T-helper 17 cell (primary cell): ENCODE measurements at places on chromosomes 2 and 18. TPM values are rescaled to one million over a fixed set of nuclear protein-coding genes. Genes with fewer than 3 reads are reported as not detected.

GRCh38 chr2:201984800-201985525, 48.7 kb upstream of the FZD7 start:
- no peak for DNase-seq

Gene STARD6
- not detected for total RNA-seq

- no peak for DNase-seq
Observed at GRCh38 chr2:656676-657075, 20.5 kb downstream of the TMEM18 start.

- no peak for DNase-seq
Observed at GRCh38 chr2:25043241-25043867, 1.5 kb downstream of the EFR3B start.

Gene HOXD12
- total RNA-seq = not detected

- DNase-seq = no peak
Observed at GRCh38 chr18:22557168-22557941, 139.6 kb upstream of the CTAGE1 start.

DNA sequence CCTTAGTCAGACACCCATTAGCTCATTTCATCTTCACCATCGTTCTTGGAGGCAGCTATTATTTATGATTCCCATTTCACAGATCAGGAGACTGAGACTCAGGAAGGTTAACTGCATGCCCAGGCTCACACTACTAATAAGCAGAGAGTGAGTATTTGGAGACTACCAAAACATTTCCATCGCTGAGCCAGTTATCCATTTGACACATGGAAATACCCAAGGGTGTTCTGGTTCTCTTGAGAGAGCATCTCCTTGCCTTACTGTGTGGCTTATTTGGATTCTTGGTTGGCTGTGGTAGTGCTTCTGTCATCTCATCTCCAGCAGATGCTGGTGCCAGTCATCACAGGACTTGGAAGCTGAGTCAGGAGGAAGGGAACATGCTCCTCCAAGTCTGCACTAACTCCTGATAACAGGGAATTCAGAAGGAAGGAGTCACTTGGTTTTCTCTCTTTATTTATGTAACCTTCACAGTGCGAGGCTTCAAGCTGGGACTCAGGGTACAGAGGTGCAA, 55.2 kb downstream of the RASGRP3 start:
- DNase-seq = no peak

DNA sequence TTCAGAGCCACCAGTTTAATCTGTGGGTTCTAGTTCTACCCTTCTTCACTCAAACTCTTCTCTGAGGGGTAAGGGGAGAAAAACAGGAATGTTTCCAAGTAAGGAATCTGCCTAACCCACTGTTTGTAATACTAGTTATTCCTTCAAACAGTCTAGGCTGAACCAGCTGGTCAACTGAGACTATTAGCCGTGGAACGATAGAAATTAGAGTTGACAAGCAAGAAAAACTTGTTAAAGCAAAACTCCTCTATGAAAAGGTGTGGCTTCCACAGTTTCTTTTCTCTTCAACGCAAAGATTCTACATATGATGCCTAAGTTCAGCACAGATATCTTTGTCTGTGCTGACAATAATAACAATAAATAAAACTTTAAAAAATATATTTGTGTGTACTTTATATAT, 11.5 kb downstream of the PAIP2B start:
- no peak for DNase-seq

DNA sequence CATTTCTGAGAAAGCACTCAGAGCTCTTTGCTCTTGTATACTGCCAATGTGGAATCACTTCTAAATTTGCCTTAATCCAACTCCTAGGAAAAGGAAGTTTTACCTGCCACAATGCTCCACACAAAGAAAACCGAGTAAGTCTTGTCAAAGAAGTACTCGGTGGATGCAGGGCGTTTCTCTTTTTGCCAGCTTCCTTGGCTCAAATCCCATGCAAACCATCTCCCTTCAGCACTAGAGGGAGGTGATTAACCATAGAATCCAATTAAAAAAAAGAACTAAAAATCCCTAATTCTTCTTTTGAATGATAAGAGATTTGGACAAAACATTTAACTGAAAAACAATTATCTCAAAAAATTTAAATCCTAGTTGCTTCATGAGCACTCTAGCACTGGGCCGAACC, 129.0 kb downstream of the RPRM start:
- DNase-seq = no peak

Gene CCDC141
- total RNA-seq = 22.8 TPM

DNA sequence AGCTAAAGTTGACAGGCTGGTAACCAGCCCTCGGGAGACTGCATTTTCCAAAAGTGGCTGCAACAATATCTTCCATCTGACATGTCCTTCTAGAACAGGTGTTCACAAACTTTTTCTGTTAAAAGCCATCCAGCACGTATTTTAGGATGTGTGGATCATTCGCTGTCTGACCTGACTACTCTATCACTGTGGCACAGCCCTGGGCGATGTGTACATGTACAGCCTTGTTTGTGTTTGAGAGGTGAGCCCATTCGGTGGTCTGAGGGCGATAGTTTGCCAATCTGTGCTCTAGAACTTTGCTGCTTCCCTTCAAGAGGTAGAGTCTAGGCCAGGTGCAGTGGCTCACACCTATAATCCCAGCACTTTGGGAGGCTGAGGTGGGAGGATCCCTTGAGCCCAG, 166.2 kb downstream of the TGIF1 start:
- DNase-seq = no peak

- no peak for DNase-seq
Observed at GRCh38 chr2:212816267-212816666, 277.7 kb upstream of the ERBB4 start.

DNA sequence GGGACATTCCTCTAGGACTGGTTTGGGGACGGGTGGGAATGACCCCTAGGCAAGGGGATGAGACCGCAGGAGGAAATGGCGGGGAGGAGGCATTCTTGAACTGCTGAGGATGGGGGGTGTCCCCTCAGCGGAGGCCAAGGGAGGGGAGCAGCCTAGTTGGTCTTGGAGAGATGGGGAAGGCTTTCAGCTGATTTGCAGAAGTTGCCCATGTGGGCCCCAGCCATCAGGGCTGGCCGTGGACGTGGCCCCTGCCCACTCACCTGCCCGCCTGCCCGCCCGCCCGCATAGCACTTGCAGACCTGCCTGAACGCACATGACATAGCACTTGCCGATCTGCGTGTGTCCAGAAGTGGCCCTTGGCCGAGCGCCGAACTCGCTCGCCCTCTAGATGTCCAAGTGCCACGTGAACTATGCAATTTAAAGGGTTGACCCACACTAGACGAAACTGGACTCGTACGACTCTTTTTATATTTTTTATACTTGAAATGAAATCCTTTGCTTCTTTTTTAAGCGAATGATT, 4.9 kb downstream of the INHBB start:
- DNase-seq = no peak

GRCh38 chr2:70991142-70991541, 3.5 kb downstream of the TEX261 start:
- no peak for DNase-seq

- DNase-seq = no peak
Observed at GRCh38 chr2:95342556-95343320, 45.6 kb downstream of the KCNIP3 start.

Gene FSHR
- not detected for total RNA-seq
